Lower lobe of right lung (tissue), 2 donors: ENCODE measurements at places on chromosomes 3 and 15.
A peak's percentile ranks its signal among the peaks of the same experiment; 100 is the strongest.

GRCh38 chr3:18870074-18870640 is 278.2 kb upstream of the KCNH8 start:
- H3K36me3 ChIP-seq = no peaks in the 10 kb centered on the region
- H3K27ac ChIP-seq = no peak overlapping the region
- no peaks in the 10 kb centered on the region for H3K4me1 ChIP-seq
- no peak for DNase-seq
- H3K27me3 ChIP-seq = no peaks in the 10 kb centered on the region

GRCh38 chr3:72445827-72446217 is 402.4 kb downstream of the SHQ1 start:
- no peak for DNase-seq
- peak overlapping the region; percentile 68 for H3K4me3 ChIP-seq

- H3K4me1 ChIP-seq = peaks cover 43% of the 10 kb centered on the region
- H3K27ac ChIP-seq = peak overlapping the region; percentile 99
- no peaks in the 10 kb centered on the region for H3K27me3 ChIP-seq
- peaks cover 35% of the 10 kb centered on the region for H3K36me3 ChIP-seq
These were observed 451 bp downstream of the CHCHD4 start for GRCh38 chr3:14124223-14124614.

- no peak overlapping the region for H3K4me3 ChIP-seq
- no peak for DNase-seq
- H3K4me1 ChIP-seq = no peaks in the 10 kb centered on the region
- no peak overlapping the region for H3K27ac ChIP-seq
- no peaks in the 10 kb centered on the region for H3K36me3 ChIP-seq
These were observed 92.2 kb downstream of the CMSS1 start for GRCh38 chr3:99909714-99910495.

GRCh38 chr3:187227658-187228258 is 30.5 kb downstream of the RTP1 start:
- no peak overlapping the region for H3K4me3 ChIP-seq
- H3K36me3 ChIP-seq = no peaks in the 10 kb centered on the region
- no peak for DNase-seq
- no peaks in the 10 kb centered on the region for H3K27me3 ChIP-seq

- peak; percentile 67 for DNase-seq
- peak overlapping the region; percentile 61 for H3K27ac ChIP-seq
- peaks cover 33% of the 10 kb centered on the region for H3K4me1 ChIP-seq
- H3K27me3 ChIP-seq = no peaks in the 10 kb centered on the region
These were observed 8.7 kb upstream of the GP9 start for GRCh38 chr3:129051871-129052340.

GRCh38 chr3:192851821-192852372 is 65.8 kb downstream of the MB21D2 start:
- no peaks in the 10 kb centered on the region for H3K36me3 ChIP-seq
- no peaks in the 10 kb centered on the region for H3K27me3 ChIP-seq
- H3K4me3 ChIP-seq = no peak overlapping the region
- peak; percentile 75 for DNase-seq

- H3K27ac ChIP-seq = peak overlapping the region; percentile 96
- H3K36me3 ChIP-seq = peaks cover 28% of the 10 kb centered on the region
- peak overlapping the region; percentile 84 for H3K4me3 ChIP-seq
- peaks cover 30% of the 10 kb centered on the region for H3K4me1 ChIP-seq
- H3K27me3 ChIP-seq = no peaks in the 10 kb centered on the region
- DNase-seq = no peak
These were observed 829 bp downstream of the DCP1A start for GRCh38 chr3:53346514-53346913.

- no peak overlapping the region for H3K4me3 ChIP-seq
- no peaks in the 10 kb centered on the region for H3K27me3 ChIP-seq
- H3K4me1 ChIP-seq = peaks cover 6% of the 10 kb centered on the region
- no peak for DNase-seq
- no peaks in the 10 kb centered on the region for H3K36me3 ChIP-seq
These were observed 63.1 kb downstream of the CDC25A start for GRCh38 chr3:48125013-48125705.

DNA sequence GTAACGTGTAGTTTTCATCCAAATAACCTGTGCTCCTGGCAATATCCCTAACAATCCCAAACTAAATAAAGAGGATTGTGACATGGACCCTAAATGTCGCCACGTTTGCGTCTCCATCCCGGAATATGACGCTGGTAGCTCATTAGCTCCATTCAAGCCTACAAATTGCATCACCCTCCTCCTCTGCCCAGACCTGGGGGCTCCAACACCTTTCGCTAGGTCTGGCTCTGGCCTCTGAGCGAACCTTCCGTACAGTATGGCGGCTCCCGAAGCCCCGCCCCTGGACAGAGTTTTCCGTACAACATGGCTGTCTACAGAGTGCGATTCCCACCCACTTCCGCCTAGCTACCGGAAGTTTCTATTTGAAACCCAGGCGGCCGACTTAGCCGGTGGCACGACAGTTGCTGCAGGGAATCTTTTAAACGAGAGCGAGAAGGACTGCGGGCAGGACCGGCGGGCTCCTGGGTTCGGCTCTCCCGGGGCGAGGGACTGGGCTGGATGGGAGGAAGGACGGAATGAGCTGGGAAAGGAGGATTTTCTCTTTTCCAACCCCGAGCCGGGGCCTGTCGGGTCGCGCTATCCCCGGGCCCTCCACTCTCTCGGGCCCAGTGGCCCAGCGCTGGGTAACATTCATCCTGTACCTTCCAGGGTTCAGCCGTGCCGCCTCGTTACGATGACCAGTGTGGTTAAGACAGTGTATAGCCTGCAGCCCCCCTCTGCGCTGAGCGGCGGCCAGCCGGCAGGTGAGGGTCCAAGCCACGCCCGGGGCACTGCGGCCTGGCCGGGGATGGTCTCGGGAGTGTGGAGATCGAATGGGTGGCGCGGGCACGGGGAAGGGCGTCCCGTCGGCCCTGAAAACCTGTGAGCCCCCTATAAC is at the start of gene KNSTRN:
Gene KNSTRN, plus strand, starts transcription at position 142 of the 877 bp plus-strand sequence. Its CDS starts 115 bp downstream, at position 257.
- H3K36me3 ChIP-seq = peaks cover 16% of the 10 kb centered on the region
- H3K27me3 ChIP-seq = no peaks in the 10 kb centered on the region
- H3K4me1 ChIP-seq = peaks cover 32% of the 10 kb centered on the region
- peak within 1 kb of the TSS; percentile 68 for H3K27ac ChIP-seq
- peak within 1 kb of the TSS; percentile 73 for H3K4me3 ChIP-seq
